ENCODE measurements at places on chromosomes 2 and 18.

DNA sequence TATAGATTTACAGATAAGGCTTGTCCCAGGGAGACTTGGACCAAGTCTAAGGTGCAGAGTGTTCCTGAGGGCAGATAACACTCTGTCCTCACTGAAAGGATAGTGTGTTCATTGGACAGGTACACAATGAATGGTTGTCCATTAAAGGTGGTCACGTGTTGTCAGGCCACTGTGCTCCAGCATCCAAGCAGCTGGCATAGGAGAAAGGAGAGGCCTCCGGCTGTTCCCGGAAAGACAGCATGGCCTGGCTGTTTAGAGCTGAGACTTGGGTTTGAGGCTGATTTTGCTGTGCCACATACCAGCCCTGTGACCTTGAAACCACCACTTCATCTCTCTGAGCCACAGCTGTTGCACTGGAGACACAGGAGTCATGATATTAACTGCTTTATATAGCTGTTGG is 19.6 kb upstream of the SULT1C3 start:
- DNase-seq: no peak

GRCh38 chr2:239299218-239299939 is 101.4 kb downstream of the HDAC4 start:
- no peak for DNase-seq

GRCh38 chr2:229882583-229882982 is 39.2 kb downstream of the TRIP12 start:
- no peak for DNase-seq

DNA sequence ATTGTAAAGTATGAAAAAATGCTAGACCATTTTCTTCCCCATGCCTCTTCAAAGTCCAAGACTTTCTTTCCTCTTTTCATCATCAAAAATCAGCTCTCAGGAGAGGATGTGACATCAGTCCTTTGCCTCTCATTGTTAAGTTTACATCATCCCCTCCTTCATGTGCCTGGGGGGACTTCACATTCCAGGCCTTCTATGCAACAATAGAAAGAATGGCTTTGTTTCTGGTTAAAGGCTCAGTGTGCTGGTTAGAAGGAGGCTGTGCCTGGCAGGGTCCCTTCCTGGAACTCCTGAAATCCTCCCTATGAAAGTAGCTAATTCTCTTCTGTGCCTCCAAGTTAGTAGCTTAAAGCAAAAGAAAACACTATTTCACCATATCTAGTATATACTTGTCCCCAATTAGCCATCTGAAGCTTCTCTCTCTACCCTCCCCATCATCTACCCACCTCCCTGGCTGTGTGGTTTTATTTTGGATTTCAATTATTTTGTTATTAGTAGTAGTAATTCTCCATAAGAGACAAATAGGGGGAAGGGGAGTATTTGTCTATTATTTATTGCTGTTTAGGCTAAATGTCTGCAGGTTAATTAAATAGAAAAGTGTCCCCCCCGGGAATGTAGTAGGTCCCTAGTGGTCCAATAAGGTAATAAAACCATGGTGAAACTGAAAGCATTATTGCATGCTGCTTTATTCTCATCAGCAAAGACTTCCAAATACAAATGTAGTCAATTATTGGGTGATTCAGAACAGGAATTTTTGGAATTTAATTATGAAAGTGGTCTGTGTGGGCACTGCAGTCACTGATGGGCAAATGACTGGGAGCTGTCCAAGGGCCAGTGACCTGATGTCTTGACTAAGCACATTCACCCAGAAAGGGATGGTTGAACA is 69.0 kb downstream of the CPO start:
- peak; percentile 42 for DNase-seq

DNA sequence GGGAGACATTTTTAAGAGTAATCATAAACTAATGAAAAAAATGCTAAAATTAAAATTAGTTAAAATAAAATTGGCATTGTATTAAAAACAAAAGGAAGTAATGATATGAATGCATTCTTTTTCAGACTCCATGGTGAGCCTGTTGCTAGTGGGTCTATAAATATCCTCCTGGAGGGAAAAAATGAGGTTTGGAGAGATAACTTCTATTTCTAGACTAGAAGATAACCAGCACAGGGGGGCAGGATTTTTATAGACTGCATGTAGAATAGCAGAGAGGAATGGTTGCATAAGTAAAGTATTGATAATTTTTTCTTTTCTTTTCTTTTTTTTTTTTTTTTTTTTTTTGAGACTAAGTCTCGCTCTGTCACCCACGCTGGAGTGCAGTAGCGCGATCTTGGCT is 835.8 kb upstream of the VRK2 start:
- no peak for DNase-seq

DNA sequence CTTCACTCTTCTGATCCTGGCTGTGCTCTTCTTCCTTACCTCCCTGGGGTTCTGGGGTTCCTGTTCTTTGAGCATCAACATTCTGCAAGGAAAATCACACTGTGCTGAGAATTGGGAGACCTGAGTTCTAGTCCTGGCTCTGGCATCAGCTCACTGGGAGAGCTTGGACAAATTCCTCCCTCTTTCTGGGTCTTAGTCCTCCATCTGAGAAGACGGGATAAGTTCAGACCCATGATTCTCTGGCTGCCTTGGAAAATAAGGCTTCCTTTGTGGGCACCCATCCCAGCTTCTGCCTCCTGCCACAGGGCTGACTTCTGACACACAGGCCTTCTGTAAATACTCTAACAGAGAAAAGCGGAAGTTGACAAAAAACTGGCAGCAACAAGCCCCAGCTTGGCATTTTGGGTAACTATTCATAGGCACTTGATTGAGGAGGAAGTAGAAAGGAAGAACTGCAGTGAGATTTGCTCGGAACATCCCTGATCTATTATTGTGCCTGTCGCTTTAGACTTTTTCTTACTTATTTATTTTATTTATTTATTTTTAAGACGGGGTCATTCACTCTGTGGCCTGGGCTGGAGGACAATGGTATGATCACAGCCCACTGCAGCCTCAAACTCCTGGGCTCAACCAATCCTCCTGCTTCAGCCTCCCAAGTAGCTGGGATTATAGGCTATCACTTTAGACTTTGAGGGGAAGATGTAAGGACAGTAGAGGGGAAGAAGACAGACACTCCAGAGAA is 7.9 kb downstream of the PCBP1 start:
- DNase-seq: peak; percentile 71

DNA sequence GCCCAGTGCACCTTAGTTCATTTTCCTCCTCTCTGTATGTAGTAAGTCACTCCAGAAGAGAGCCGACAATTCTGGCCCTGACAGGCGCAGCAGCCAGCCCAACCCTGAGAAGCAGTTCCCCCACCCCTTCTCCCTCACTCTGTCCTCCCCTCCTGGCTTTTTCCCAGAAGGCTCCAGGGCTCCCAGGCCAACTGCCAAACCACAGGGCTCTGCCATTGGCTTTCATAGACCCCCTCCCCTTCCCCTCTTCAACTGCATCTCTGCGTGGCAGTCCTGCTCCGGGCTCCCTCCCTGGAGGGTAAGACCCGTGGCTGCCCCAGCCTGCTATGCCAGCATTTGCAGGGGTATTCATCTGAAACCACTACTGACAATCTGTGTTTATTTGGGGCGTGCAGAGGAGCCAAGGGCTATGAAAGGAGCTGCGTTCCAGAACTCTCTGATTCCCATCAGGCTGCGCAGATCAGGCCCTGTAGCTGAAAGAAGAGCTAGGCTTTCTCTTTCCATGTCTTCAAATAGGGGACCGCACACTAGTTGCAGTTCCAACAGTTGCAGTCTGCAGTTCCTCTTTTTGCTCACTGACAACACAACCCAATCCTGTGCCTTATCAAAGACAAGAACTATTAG is 388.6 kb upstream of the TNP1 start:
- peak; percentile 11 for DNase-seq
